ENCODE measurements at places on chromosomes 11 and 22.

DNA sequence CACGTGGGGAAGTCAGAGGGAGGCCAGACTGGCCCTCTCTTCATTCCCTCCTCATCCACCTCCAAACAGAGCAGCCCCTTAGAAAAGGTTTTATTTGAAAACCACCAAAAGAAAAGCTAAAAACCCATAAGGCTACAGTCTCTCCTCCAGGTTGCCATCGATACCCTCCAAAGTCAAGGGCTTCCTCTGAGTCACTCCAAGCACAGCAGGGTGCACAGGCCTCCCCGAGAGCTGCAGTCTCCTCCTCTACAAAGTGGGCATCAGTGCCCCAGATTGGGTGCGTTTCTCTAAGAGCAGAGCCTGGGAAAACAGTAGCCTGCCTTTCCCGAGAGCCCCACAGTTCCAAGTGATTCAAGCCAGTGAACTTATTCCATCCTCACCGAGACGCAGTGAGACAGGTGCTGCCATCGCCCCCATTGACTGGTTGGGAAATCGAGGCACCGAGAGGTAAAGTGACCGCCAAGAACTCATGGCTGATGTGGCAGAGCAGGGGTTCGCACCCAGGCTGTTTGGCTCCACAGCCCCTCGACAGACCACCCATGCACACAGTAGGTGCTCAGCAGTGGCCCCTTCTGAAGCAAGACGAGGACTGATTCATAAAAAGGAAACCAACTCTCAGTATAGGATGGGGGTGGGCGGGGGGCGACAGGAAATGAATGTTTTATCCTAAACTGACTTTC lies 91.7 kb upstream of the SHISAL1 start:
- DNase-seq, result no peak

- DNase-seq, result no peak
Measured at GRCh38 chr11:80587906-80588305, 1147.1 kb upstream of the TENM4 start.

- DNase-seq, result no peak
Measured at GRCh38 chr11:7532405-7533145, 18.8 kb downstream of the PPFIBP2 start.

GRCh38 chr22:37546437-37547250 lies 13.6 kb upstream of the CDC42EP1 start:
- no peak for DNase-seq

- DNase-seq, result no peak
Measured at GRCh38 chr11:767238-767637, 10.0 kb downstream of the GATD1 start.

DNA sequence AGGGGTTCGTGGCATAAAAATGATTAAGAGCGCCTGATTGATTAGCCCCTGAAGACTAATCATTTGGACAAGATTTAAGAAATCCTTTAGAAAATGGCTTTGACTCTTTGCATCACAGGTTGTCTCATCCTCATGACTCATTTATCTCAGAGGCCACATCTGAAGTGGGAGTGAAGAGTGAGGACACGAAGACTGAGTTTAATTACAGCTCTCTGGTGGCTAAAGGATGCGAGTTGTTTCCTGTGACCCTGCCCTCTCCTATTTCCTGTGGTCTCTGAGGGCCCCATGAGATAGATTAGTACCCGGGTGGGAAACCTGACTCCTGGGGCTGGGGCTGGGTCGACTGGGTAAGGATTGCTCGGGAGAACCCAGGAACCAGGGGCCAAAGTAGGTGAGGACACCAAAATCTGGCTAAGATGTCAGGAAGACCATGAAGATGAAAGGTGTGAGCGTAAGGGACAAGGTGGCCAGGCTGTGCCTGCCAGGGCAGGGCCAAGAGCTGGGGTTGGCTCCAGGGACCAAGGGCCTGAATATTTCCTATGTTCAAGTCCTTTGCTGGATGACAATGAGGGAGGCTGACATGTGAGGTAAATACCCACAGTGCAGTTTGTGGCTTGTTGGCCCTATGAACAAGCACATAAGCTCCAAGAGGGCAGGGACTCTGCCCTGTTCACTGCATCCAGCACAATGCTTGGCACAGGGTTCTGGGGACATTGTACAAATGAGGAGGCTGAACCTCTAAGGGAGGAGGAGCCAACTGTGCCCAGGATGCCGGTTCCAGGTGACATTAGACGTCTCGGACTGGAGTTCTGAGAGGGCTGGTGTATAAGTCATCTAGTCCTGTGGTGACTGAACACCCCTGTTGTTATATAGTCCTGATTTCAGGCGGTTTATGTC lies 3.6 kb downstream of the OTOG start:
- no peak for DNase-seq

DNA sequence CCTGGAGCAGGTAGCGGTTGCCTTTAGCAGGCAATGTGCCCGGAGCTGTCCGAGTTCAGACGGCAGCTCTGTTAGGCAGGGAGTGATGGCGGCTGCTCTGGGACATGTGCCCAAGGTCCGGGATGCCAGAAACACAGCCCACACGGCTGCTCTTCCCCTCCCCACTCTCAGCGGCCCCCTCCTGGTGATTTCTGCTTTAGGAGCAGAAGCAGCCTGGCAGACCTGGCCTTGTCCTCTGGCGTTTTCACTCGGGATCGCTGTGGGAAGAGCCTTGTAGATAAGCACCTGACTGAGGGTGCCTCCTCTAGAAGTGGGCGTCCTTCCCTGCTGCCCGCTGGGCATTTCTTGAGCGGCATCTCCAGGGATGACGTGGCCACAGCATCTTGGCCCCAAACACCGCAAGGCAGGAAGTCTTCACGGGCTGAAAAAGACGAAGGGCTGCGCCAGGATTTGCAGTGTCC lies 392.2 kb downstream of the TBC1D22A start:
- no peak for DNase-seq

DNA sequence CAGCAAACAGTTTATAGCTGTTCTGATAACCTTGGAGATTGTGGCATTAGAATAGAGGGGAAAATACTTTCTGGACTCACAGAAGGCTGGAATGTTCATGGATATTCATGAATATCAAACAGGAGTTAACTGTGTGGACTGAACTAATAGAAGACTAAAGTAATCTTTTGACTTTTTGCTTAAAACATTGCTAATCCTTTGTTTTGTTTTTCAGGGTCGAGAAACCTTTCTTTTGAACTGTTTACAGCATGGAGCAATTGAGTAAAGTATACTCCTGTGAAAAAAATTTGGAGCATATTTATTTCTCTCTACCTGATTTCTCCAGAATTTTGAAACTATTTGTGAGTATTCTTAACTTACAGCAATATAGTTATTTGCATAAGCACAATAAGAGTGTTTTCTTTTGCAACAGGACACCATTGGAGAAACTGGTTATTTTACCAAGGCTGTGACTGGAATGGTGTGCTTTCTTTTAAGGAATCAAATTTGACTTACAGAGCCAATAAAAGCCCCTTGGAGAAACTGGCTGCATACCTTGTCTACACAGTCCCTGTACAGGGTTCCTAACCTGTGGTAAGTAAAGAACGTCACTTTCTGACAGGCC lies 821.6 kb downstream of the TBC1D22A start:
- no peak for DNase-seq

DNA sequence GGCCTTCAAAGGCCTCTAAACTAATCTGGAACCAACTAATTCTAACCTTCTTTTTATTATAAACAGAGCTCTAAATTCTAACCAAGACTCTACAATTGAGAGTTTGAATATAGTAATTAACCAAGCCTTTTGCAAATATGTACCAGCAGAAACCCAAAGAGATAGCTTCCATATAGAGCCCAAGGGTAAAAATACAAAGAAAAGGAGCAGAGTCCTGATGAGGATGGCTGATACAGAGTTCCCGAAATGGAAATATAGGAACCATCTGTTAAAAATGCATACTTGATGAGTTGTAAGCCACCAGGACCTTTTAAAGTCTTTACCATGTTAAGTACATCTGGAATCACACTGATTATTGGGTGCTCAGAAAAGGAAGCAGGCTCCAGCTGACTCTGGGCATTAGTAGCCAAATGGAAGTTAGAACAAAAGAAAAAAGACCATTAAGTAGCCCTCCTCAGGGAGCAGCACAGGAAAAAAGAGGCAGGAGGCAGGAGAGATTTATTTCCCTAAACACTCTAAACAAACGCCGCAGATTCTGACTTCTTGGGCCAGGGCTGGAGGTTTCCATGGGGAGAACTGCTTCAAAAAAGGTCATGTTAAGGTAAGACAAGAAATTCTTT lies 463.1 kb upstream of the FAT3 start:
- no peak for DNase-seq

GRCh38 chr11:64864473-64865285 lies 13.7 kb downstream of the EHD1 start:
- DNase-seq, result no peak

DNA sequence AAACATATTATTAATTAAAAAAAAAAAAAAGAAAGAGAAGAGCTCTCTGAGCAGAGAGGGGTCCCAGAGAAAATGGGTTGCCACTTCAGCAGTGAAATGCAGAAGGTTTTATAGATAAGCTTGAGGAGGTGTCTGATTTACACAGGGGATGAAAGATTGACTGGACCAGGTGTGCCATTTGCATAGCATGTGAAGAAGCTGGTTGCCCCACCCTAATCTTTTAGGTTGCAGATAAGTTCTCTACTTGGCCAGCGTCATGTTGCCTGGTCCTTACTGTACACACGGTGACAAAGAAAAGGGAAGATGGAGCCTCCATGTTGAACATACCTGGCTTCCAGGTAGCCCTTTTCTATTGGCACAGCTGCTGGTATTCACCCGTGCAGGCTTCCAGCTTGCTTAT lies 41.4 kb downstream of the MS4A2 start:
- no peak for DNase-seq

GRCh38 chr11:78786746-78787145 lies 212.1 kb upstream of the NARS2 start:
- no peak for DNase-seq

DNA sequence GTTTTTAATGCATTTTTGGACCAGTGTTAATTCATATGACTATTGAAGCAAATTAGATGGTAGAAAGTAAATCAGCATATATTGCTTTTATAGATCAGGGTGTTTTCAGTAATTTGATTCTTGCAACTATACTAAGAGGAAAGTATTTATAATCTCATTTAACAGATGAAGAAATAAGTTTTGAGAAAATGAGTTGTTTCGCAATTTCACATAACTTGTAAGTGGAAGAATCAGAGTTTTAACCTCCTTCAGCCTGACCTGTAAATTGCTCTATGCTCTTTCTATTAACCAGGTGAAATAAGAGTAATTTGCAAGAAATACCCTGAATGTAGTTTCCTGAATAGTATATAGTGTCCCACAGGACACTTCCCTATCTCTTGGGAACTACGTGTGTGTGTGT lies 1106.8 kb upstream of the RAG2 start:
- no peak for DNase-seq

DNA sequence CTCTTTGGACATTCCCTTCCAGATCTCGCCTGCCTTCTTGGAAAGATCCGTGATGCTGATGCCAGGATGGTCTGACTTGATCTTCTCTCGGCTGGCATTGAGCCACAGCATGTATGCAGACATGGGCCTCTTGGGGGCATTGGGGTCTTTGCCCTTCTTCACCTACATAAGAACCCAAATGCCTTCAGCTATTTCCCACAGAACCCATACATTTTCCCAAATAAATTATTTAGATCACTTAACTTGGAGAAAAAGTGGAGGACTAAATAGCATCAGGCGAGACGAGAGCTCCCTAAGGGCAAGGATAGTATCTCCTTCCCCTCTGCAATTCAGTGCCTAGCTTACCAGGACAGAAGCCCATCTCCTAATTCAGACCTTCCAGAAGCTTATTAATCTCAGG lies 3.0 kb upstream of the TNKS1BP1 start:
- no peak for DNase-seq

GRCh38 chr22:43497956-43498855 lies 86.4 kb downstream of the MPPED1 start:
- no peak for DNase-seq

GRCh38 chr11:69439651-69440464 lies 41.6 kb upstream of the LINC01488 start:
- DNase-seq, result no peak

DNA sequence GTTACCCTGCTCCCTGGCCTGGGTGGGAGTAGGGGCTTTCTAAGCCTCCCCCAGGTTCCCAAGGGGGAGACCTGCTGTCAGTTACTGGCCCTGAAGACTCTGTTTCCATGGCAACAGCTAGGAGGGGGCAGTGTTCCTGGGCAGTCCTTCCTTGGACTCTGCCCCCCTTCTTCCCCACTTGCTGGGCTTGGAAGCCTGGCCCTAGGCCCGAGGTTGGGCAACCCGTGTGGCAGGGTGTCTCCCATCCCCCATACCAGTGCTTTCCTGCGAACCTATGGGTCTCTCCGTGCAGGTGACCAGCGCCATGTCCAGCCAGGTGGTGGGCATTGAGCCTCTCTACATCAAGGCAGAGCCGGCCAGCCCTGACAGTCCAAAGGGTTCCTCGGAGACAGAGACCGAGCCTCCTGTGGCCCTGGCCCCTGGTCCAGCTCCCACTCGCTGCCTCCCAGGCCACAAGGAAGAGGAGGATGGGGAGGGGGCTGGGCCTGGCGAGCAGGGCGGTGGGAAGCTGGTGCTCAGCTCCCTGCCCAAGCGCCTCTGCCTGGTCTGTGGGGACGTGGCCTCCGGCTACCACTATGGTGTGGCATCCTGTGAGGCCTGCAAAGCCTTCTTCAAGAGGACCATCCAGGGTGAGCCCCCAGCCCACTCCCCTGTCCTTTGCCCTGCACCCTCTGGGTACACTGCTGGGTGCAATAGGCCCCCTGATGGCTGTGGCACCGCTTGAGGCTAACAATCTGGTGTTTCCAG lies 1.7 kb downstream of the ESRRA start:
- DNase-seq, result no peak

DNA sequence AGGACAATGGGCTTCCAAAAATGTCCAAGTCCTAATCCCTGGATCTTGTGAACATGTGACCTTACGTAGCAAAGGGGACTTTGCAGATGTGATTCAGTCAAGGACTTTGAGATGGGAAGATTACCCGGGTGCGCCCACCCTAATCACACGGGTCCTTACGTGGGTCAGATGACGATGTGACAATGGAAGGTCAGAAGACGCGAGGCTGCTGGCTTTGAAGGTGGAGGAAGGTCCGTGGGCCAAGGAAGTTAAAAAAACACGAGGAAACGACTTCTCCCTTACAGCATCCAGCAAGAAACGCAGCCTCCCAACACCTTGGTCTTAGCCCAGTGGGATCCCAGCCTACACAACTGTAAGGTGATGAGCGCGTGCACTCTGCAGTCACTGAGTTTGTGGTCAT lies 860.1 kb downstream of the TBC1D22A start:
- DNase-seq, result no peak

GRCh38 chr11:110773442-110773841 lies 61.2 kb upstream of the ARHGAP20 start:
- DNase-seq, result no peak

DNA sequence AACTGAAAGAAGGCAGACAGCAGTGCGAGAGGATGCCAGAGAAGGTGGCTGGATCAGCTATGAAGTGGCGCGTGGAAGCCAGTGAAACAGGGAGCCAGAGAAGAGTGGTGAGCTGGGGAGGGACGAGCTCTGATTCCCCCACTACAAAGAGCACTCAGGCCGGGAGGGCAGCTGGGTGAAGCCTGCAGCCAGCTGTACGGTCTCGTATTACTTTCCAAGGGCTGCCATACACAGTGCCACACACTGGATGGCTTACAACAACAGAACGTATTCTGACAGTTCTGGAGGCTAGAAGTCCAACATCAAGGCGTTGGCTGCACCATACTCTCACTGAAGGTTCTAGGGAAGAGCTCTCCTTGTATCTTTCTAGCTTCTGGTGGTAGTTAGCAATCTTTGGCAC lies 47.1 kb upstream of the WNT11 start:
- no peak for DNase-seq

Measured in activated gamma-delta T cell treated with anti-CD3 and anti-CD28 coated beads, Interleukin-2, amount 50 U/mL, for 16 hours (primary cell).